ENCODE measurements at places on chromosomes 3 and 15. TPM values are rescaled to one million over a fixed set of nuclear protein-coding genes. Genes with fewer than 3 reads are reported as not detected.

Gene CEP19
- total RNA-seq: 0.89 TPM

Gene SLC28A2
- 54.9 TPM for total RNA-seq

Gene B3GNT5
- total RNA-seq: 43.1 TPM

Gene ITGA11
- total RNA-seq: 2.4 TPM

Gene ZNF80
- not detected for total RNA-seq
